AG08395 (cell line): ENCODE measurements at places on chromosomes 4 and X.

GRCh38 chrX:16743604-16744325 is 24.4 kb downstream of the SYAP1 start:
- DNase-seq = peak; percentile 81

DNA sequence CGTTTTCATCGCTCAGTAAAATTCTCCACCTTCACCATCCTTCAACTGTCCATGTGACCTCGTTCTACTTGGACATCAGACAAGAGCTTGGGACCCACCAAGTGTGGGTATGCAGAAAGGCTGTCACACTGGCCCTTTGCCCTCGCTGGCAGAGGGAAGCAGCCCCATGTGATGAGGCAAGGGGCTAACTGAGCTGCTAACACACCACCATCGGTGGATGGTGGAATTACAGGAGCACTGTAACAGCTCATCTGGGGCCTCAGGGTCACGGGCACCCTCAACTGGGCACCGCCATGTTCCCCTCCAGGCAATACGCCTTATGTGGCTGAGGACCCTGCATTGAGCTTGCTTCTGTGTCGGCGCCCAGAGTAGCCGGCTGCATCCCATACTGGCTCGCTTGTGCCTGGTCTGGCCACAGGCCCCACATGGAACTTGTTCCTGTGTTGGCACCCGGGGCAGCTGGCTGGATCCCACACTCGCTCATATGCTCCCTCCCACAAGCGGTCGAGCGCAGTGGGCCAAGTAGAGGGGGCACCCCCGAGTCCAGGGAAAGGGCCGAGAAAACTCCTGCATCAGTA is 109.5 kb downstream of the TAB3 start:
- DNase-seq = no peak

DNA sequence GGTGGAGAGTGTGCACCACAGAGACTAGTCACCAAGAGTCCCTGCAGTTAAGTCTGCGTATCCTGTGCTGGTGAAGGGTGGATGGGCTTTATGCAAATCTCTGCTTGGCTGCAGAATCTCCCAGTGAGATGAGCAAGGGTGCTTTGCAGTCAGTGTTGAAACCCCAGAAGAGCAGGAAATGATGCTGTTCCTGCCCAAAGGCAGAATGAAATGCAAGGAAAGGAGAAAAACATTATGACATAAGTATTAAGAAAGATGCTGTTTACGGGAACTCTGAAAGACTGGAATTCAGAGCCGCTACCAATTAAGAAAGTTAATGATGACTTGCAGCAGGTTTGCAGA is 25.4 kb upstream of the ACSL1 start:
- no peak for DNase-seq

GRCh38 chr4:38133711-38134480 is 173.7 kb downstream of the PTTG2 start:
- DNase-seq = no peak

- no peak for DNase-seq
Measured at GRCh38 chr4:119264743-119265142, 52.2 kb downstream of the USP53 start.

GRCh38 chrX:9467146-9467545 is 2.3 kb downstream of the TBL1X start:
- no peak for DNase-seq

- DNase-seq = no peak
Measured at GRCh38 chrX:8447368-8447767, 17.3 kb upstream of the VCX3B start.

DNA sequence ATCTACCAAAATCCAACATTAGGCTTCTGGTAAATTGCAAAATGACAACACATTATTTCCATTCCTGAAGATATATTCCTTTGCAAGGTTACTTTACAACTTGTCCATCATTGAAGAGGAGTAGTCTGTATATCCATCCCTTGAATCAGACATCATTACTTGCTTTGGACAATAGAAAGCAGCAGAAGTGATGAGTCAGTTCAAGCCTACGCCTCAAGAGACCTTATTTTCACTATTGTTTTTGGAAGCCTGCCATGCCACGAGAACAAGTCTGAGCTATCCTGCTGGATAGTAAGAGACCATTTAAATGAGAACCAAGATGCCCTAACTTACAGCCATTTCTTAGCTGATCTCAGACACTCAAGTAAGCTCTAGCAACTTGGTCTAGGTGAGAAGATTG is 246.0 kb upstream of the HHIP start:
- DNase-seq = no peak

DNA sequence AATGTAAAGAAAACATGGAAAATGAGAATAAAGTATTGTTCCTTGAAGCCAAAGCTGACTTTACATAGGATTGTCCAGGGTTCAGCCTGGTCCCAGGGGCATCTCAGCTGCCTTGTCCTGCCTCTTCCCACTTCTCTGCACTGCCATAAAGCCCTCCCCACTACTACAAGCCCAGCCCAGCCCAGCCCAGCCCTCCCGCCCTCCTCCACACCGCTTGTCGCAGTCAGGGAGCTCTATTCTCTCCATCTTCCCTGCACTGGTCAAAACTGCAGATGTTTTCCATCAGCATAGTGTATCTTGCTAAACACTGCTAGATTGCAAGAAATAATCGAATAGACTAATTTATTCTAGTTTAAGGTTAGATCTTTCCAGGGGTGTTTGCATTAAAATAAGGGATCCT is 100.3 kb downstream of the TENM3 start:
- DNase-seq = no peak

DNA sequence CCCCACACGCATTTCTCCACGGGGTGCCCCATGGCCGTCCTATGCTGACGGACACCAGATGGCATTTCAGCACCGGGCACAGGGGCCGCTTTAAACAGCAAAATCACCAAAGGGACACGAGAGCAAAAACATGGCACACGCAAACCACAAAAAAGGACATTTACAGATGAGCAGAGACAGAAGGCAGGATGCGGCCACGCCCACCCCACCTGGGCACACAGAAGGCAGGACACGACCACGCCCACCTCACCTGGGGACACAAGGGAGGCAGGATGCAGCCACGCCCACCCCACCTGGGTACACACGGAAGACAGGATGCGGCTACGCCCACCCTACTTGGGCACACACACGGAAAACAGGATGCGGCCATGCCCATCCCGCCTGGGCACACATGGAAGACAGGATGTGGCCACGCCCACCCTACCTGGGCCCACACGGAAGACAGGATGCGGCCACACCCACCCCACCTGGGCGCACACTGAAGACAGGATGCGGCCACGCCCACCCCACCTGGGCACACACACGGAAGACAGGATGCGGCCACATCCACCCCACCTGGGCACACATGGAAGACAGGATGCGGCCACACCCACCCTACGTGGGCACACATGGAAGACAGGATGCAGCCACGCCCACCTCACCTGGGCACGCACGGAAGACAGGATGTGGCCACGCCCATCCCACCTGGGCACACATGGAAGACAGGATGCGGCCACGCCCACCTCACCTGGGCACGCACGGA is 69.1 kb downstream of the FAM53A start:
- DNase-seq = no peak

GRCh38 chrX:130975947-130976346 is 72.9 kb upstream of the ENOX2 start:
- DNase-seq = peak; percentile 61

DNA sequence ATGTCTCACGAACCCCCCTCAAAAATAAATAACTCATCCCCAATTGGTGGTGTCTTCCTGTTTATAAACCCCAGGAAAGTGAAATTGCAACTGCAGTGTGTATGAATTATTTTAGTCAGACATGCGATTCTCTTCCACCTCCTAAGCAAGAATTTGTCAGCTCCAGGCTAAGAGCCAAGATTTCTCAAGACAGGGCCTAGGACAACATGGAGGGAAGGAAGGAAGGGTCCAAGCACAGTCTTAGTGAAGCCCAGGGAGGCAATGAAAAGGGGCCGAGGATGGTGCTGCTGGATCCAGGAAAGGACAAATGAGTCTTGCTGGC is 20.0 kb downstream of the SH3KBP1 start:
- peak; percentile 54 for DNase-seq

- DNase-seq = no peak
Measured at GRCh38 chr4:11376571-11376970, 52.1 kb downstream of the HS3ST1 start.

DNA sequence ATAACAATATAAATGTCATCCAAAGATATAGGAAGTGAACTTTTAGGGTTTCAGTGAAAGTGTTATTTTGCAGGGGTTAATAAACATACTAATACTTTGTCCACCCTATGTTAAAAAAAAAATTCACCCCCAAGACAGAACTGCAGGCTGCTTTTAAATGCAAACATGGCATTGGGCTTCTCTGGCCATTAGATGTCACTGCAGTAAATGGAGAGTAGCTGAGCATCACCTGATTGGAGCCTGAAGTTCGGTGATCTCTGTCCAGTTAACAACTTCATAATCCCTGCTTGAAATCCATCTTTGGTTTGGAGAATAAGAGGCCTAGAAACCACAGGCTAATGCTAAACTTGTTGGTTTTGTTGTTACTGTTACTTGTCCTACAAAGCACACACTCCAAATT is 18.7 kb downstream of the SLC25A43 start:
- DNase-seq = no peak

DNA sequence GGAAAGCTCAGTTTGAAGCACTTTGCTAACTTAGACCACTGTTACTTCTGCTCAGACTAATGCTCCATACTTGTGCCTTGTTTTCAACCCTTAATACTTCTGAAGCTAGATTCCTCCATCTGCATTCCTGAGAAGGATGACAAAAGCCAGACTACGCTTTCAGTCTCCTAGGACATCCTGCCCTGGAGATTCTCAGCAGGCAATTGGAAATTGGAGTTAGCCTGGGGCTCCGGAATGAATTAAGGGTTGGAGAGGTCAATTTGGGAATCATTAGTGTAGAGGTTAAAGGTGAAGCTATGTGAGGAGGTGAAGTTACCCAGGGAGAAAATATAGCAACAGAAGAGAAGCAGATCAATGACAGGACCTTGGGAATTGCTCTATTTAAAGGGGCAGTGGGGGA is 215.9 kb upstream of the MBNL3 start:
- no peak for DNase-seq

- DNase-seq = no peak
Measured at GRCh38 chr4:101540336-101540735, 193.0 kb upstream of the PPP3CA start.

DNA sequence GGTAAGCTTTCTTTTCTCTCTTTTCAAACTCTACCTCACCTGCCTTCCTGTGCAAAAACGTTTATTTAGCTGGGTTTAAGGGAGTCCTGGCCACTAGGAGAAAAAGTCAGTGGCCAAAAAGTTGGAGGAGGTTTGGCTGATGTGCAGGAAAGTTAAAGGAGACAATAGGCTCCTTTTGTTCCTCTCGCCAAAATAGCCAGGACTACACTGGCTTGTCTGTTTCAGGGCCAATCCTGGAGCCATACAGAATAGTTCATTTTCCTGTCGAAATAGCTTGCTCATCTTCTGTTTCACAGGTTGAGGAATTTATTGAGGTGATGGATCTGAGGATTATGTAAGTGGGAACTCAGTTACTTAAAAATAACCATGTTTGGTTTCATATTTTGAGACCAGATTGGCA is 423 bp downstream of the HEPH start:
- no peak for DNase-seq

DNA sequence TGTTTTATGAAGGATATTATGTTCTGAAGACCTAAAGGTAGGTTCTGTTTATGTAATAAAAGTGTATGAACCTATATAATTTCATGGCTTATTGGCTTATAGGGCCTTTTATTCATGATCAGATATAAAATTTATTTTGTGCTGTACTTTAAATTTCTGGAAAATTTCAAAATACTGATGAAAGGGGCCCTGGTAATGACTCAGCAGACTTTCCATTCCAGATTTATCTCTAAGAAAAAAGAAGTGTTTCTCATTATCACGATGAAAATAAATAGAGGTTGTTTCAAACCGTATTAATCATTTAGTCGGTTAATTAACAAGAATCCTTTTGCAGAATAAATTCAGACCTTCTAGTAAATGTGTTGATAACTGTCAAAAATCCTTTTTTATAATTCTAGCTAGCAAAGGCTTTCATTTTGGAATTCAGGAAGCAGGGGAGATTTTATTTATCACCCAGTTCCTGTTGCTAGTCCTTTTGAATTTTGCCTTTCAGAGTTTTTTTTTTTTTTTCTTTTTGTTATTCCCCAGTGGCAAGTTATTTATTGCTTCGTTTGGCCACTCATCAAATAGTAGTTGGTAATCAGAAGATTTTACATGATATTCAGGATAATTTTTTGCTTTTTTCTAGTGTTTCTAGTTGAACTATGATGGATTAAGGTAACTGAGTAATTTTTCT is 5.4 kb upstream of the TAPT1 start:
- DNase-seq = no peak

DNA sequence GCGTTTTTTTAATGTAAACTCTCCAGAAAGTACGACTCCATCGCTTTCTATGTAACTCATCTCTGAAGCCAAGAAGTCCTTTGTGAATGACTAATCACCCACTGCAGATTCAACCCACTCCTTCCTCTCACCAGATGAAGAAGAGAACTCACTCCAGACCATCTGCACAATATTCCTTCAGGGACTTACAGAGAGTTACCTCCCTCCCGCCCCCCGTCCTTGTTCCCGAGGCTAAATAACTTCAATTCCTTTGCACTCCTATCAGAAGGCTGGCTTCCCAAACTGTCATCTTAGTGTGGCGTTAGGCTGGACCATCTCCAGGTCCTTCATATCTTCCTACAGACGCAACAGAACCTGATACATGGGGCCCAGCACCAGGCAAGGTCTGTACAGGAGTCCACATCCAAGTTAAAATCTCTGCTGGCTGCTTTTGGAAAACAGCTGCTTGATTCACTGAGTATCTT is 82.4 kb downstream of the AFAP1 start:
- DNase-seq = peak; percentile 81

GRCh38 chr4:173494013-173494970 is 35.7 kb downstream of the HAND2 start:
- DNase-seq = peak; percentile 61

DNA sequence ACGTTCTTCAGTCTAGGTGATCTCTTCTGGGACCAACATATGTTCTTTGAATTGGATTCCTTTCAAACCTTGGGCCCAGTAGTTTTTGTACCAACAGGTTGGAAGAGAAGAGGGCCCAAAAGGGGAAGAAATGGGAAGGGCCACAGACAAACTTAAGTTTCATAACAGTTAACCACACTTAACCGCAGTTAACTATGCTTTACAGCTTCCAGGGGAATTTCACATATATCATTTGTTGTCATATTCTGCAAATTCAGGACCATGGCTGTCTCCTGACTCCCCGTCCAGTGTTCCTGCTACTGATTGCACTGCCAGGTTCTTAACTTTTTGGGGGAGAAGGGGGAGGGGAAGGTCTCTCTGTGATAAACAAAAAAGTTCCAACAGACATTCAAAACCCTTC is 34.6 kb downstream of the RTL5 start:
- no peak for DNase-seq

GRCh38 chr4:141416677-141417363 is 196.1 kb downstream of the ZNF330 start:
- peak; percentile 24 for DNase-seq

DNA sequence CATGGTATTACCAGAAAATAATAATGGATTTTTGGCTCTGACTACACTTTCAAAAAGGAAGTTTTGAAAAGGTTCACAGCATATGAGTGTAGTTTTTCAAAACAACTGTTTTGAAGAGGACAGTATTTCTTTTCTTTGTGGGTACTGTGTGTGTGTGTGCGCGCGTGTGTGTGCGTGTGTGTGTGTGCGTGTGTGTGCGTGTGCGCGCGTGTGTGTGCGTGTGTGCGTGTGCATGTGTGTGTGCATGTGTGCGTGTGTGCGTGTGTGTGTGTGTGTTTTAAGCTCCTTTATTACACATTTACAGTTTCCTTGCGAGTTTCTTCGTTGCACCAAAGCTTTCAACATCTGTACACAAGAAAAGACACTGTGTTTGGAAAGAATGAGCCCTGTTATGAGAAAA is 755.4 kb downstream of the SH3BGRL start:
- DNase-seq = no peak
